ENCODE measurements at places on chromosomes 5 and 9.

GRCh38 chr5:109439590-109439989, 29.8 kb upstream of the PJA2 start:
- no peak for DNase-seq

GRCh38 chr5:87435144-87435694, 22.5 kb upstream of the CCNH start:
- DNase-seq, result no peak

DNA sequence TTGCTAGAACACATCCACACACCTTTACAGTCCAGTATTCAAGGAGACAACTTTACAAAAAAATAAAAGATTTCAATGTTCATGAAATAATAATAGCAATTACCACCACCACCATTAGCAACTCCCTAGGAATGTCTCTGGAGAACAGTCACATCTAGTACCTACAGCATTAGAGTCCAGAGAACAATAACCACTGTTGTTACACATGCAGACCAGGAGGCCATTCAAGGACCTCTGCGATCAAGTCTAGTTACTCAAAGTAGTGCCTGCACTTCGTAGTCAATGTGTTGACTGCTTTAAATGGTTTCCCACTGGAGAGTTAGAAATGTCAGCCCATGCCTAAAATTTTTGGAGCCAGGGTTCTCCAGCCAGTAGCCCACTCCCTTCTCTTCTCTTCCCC, 244.4 kb downstream of the DEPDC1B start:
- no peak for DNase-seq

- DNase-seq, result peak; percentile 67
These were observed 18.3 kb downstream of the UGCG start for GRCh38 chr9:111914749-111915424.

GRCh38 chr9:125748446-125749099, 1.4 kb downstream of the PBX3 start:
- DNase-seq, result no peak

GRCh38 chr9:110047955-110048402, 160.0 kb downstream of the C9orf152 start:
- no peak for DNase-seq

- DNase-seq, result no peak
These were observed 79.6 kb downstream of the TLR4 start for GRCh38 chr9:117783828-117784227.

- no peak for DNase-seq
These were observed 470.6 kb downstream of the PRDM9 start for GRCh38 chr5:23977997-23978396.

DNA sequence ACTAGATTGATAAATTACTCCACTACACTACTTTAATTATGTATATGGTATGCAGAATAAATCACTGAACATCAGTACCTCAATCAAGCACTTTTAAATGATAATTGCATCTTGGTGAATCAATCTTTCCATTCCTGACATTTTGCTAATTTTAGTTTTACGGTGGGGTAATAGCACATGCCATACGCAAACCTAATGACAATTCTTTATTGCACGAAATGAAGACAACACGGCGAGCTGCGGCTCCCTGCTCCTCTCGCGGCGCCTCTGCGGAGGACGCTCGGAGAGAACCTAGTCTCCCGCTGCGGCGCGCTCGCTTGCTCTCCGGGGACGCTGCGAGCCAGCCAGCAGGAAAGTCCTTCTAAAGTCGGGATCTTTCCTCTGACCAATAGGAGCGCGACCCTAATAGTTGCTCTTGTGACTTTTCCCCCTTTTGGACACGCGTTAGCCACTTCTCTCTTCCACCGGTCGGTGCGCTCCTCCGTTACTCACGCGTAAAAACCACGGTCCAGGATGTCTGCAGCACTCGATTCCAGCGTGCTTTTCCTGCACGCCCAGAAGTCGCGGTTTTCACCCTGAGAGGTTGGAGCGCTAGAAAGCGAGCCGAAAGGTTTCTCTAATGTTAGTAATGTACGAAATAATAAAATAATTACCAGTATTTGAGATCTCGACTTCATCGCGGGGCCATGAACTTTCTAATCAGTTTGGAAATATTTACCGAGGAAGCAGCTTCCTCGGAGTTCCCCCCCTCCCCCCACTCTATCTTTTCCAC, 1.0 kb upstream of the MEF2C start:
- peak; percentile 85 for DNase-seq

DNA sequence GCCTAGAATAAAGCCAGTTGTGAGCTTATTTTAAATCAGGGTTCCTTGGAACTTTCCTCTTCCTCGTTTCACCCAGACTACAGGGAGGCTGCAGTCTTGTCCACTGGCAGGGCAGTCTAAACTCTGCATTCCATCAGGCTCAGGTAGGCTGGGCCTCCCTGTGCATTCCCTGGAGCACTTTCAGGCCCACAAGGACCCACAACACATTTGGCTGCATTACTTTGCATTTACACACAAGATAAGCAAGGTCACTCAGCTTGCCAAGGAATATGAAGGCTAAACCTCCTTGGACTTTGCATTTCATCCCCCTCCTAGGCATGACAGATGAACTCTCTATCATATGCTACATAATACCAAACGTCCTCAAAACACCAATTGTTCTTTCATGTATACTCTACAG, 104.2 kb downstream of the MARCHF3 start:
- DNase-seq, result no peak

DNA sequence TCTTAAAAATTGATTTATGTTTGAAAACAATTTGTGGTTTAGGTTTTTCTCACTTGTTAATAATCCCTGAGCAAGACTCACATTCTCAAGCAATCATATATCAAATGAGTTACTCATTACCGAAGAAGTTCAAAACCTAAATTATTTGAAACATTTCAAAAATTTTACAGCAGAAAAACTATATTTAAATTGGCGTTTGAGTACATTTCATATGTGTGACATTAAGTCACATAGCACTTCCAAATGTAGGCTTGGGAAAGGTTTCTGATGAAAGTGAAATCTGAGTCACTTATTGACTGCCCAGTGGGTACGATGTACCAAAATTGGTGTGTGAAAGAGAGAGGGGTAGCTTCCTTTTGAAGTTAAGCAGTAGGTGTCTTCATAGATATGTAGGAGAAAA, 411.4 kb upstream of the SGCD start:
- no peak for DNase-seq

GRCh38 chr5:120614531-120615180, 150.6 kb downstream of the PRR16 start:
- DNase-seq, result peak; percentile 81

- DNase-seq, result no peak
These were observed 44.4 kb upstream of the GRIA1 start for GRCh38 chr5:153445875-153446579.

DNA sequence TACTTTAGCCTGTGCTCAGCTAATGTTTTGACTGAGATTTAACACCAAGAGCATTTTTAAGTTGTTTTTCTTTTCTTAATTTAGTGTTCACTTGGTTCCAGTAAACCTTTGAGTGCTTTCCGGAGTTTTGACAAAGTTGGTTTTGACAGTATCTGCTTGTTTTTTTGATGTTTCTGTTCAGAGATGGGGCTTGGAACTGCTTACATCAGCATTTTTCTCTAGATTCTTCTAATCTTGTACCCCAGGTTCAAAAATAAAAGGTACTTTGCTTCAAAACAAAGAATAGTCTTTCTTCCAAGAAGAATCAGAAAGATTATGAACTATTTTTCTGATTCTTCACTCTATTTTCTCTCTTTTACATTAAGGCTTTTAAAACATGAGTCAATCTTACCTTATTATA, 132.2 kb downstream of the DPYSL3 start:
- DNase-seq, result no peak

DNA sequence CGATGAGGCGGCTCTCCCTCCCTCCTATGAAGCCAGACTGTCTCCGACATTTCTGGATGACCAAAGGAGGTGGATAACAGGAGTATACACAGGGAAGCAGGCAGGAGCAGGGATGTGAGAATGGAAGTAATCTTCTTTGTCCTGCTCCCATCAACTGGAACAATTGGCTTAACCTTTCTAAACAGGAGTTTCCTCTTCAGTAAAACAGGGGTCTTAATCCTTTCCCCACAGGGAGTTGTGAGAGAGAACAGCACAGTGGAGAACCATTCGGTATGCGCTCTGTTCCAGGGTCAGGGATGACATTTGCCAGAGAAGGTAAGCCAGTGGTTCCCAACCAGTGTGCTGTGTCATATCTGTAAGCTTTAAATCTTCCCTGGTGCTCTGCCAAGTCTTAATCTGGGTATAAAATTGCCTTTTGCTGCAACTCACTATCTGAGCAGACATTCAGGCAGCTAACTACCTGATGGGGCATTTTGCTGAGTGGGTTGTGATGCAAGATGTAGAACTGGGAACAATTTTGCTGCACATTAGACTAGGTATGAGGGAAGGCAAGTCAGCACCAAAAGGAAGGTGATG, 294.8 kb upstream of the KIF2A start:
- DNase-seq, result no peak

DNA sequence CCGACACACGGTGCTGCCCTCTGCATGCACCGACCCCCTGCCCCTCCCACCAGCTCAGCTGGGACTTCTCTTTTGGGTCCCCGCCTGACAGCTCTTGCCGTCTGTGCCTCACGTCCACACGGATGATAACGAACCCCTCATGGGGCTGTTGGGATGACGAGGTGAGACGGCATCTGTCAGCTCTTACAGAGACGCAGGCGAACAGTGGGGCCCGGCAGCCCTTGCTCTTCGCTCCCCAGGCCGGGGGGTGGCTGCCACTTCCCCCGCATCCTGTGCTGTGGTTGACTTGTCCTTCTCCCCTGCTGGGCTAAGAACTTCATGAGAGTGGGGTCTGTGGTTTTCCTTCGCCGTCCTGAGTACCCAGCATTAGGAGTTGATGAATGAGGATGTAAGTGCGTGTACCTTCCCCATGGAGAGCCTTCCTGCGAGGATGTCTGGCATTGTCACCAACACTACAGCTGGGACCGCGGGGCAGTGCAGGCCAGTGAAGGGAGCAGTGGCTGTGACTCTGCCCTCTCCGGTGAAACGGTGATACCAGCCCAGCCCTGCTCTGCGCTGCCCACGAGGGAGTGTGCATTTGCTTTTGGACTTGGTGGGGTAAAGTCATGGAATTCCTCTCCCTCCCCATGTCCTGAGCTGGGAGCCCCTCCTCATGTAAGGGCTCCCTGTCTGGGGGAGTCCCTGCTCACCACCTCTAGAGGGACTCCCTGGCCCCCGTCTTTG, 23.2 kb downstream of the HK3 start:
- no peak for DNase-seq
